ENCODE measurements at places on chromosomes 7 and 10.
A peak's percentile ranks its signal among the peaks of the same experiment; 100 is the strongest.

DNA sequence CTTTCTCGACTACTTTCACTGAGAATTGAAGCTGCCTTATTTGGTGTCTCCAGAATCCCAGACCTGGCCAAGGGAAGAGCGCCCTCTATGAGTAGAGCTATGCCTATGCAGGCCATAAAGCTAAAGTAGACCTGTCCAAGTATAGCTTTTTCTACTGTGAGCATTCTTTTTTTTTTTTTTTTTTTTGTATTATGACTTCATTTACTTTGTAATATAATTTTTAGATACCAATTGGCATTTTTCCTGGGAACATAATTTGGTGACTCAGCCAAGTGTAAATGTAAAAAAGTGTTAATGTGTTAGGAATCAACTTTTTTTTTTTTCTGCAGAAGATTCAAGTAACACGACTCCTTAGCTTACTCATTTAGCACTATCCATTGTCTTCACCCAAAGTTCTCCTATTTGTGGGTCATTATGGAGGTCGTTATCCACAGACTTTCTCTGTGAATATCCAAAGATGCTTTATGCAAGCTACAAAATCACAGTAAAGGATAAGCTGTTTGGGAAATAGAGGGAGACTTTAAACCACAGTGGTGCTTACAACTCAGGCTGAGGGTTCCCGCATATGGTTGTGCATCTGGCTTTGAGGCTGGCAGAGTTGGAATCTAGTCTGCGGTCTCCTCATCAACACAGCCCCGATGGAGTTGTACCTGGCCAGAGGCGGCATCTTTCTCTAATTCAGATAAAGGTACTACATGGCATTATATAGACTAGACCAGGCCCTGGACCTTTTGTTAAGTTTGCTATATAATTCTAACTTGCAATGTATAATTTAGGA is 1040.2 kb upstream of the SORCS1 start:
- DNase-seq, result no peak

DNA sequence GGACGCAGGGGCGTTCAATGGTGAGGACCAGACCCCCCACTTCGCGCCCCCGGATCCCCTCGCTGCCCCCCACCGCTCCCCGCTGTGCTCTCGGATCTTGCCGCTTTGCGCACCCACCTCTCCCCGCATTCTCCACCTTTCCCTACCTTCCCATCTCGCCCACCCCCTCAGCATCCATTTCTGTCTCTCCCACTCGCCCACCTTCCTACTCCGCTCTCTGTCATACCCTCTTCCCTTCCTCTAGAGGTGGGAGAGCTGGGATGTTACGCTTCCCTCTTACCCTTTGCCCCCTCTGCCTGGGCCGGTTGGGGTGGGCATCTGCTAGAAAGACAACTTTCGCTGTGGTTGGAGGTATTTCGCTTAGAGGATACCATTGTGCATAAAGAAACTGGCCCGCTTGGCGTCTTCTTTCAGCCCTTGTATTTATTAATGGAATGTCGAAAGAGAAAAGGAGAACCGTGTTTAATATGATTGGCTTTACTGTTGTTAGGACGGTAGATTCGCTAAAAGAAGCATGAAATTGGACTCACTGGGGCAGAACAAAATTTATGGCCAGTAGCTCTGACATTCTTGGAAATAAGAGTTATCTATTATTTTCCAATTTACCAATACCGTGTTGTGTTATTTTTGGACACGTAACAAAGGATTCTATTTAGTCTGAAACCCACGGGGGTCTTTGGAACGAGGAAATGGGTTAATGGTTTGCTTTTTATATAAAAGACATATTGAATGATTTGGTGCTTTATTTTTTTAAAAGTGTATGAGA is 873 bp downstream of the PRKAR2B start:
- DNase-seq, result no peak

- DNase-seq, result no peak
These were observed 288.1 kb downstream of the PARD3 start for GRCh38 chr10:34526758-34527730.

DNA sequence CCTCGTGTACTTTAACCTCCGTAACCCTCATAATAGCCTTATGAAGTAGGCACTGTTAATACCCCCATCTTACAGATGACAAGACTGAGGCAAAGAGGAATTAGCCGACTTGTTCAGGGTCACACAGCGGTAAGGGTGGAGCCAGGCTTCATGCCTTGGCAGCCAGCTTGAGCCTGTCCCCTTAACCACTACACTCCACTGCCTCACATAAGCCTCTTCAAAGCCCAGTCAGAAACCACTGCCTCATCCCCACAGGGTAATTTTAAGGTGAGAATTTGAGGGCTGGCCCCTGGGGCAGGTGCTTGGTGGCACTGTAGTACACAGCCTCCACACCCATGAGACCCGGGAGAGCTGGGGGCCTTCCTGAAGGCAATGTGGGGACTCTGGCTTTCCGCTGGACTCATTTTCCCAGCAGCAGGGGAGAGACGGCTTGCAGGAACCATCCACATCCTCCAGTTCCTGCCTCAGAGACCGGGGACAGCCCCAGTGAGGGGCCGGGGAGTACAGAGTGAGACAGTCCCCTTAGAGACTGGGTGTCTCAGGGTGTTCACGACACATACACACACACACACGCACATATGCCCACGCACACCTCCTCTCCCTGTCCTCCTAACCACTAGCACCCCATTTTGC is 7.6 kb upstream of the C10orf105 start:
- DNase-seq, result no peak

DNA sequence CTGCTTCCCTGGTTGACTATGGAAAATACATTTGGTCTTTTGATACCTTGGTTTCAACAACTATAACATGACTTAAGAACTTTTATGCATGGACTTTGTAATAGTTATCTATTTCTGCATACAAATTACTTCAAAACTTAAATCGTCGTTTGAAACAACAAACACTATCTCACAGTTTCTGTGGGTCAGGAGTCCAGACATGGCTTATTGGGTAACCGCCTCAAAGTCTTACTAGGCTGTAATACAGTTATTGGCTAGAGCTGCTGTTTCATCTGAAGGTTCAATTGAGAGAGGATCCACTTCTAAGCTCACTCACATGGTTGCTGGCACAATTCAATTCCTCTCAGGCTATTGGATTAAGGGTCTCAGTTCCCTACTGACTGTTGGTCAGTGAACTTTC is 135.1 kb downstream of the LYZL1 start:
- DNase-seq, result no peak

DNA sequence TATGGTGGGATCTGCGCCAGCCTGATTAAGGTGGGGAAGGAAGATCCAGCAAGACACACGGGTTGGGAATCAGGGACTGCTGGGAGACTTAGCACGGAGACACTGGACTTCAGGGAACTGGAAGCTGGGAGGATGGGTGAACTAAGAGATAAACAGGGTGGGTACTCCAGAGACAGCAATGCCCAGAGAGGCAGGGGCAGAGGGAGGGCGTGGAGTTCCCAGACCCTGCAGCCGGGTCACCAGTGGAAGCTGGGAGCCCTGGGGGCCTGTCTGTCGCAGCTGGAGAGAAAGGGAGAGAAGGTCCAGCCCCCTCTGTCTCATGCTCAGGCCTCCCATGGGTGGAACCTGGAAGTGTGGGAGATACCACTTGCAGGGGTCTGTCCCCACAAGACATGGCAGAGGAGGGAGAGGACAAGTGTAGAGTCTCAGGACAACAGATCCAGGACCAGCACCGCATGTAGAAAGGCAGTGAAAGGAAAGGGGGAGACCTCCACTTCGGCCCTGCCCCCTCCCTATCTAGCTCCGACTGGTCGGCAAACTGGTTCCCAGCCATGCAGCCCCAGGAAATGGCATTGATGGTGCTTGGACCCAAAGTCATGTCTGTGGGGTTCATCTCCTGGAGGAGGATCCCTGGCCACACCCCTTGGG is 44.4 kb downstream of the AOC1 start:
- DNase-seq, result no peak

DNA sequence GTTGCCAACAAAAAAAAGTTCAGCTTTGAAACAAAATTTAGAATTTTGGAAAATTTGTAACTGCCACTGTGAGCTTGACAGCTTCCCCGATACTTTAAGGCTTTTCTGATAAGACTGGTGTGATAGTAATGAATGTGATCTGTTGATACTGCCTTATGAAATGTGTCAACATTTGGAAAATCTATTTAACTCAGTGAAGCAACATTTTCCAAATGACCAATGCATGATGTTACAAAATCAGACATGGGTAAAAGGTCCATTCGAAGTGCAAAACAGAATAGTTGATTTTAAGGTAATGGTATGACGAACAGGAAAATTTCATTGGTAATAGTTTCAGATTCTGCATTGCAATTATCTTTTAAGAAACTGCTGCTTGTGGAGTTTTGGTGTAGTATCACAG is 175.4 kb downstream of the SEM1 start:
- DNase-seq, result no peak

DNA sequence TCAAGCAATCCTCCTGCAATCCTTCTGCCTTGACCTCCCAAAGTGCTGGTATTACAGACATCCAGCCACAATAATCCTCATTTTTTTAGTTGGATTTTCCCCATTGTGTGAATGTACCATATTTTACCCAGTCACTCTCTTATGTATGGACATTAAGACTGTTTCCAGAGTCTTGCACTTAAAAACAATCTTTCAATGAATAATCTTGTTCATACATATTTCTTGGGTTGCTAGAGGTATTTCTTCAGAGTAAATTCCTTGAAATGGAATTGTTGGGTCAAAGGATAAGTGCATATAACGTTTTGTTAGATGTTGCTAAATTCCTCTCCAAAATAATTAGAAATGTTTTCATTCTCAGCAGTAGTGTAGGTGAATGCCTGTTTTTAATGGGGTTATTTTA is 283.1 kb upstream of the KAT6B start:
- DNase-seq, result no peak

DNA sequence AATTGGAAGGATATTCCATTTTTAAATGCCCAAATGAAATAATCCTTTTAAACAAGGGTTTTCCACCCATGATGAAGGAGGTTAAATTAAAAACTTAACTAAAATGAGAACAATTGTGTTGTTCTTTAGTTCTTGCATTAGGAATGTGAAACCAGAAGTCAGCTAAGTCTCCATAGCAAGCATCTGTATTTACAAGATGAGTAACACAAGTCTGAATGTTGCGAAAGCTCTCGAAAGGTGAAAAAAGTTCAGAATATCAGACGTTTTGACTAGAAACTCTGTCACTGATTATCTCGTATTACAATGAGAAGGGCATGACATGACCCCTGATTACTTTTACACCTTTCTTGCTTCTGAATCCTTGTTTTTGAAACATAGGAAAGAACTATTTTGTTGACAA is 149.6 kb downstream of the BICC1 start:
- DNase-seq, result no peak

DNA sequence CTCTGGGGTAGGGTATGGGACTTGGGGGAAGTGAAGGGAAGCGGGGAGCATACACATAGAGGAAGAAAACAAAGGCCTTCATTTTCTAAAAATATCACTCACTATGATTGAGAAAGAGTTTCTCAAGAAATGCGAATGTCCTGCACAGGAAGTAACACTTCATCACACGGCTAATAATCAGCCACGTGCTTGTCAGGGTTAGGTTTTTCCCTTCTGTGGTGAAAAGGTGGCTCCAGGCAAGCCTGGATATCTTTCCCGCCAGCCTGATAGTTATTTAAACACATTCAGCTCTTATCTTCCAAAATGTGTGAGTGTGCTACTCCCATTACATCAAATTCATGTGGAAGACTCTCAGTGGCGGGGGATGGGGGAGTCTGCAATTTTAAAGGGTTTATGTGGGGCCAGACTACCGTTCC is 166.4 kb upstream of the ADO start:
- DNase-seq, result no peak

DNA sequence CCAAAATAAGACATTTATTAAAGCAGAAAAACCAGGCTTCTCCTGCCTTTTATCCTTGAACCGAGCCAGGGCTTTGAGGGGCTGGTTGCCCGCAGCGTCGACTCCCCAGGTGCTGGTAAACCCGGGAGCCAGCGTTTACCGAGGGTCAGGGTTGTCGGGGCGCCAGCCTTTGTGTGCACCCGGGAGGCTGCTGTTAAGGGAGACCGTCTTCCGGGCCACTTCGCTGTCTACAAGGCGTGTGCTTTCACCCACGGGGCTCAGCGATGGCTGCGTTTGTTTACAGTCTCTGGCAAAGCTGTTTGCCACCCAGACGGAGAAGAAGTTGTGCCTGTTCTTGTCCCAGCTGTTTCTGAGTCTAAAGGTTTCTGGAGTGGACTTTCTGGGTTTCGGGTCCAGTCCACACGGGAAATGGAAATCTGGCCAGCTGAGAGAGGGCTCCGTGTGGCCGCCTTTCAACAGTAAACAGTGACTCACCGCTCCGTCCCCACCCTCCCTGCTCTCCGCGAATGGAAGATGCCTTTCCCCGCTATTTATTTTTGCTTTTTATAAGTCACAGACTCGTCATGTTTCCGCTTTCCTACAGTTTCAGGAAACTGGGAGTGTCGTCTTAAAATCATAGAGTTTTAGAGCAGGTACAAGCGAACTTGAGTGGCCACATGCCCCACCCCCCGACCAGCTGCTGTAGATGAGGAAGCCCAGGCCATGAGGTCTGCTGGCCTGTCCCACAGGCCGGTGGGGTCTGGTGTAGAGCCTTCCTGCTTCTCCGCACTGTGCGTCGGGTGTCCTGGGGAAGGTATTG is 2.2 kb downstream of the MAFK start:
- DNase-seq, result peak; percentile 87

GRCh38 chr7:135650831-135651573 is 11.3 kb upstream of the STMP1 start:
- DNase-seq, result no peak

DNA sequence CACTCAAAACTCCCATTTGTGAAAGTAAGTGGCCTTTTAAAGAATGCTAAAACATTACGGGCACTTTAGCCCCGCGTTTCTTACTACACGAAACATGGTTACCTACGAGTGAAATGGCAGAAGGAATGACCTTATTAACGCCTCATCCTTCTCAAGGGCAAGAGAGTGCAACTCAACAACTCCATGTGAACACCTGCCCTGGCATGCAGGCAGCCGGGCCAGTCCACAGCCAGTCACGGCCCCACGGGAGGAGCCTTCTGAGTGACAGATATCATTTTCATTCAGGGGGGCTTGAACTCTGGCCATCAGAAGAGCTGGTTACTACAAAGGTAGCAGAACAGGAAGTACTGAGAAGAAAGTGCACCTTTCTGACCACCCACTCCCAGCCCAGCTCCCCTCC is 236.1 kb downstream of the PTPRN2 start:
- no peak for DNase-seq

DNA sequence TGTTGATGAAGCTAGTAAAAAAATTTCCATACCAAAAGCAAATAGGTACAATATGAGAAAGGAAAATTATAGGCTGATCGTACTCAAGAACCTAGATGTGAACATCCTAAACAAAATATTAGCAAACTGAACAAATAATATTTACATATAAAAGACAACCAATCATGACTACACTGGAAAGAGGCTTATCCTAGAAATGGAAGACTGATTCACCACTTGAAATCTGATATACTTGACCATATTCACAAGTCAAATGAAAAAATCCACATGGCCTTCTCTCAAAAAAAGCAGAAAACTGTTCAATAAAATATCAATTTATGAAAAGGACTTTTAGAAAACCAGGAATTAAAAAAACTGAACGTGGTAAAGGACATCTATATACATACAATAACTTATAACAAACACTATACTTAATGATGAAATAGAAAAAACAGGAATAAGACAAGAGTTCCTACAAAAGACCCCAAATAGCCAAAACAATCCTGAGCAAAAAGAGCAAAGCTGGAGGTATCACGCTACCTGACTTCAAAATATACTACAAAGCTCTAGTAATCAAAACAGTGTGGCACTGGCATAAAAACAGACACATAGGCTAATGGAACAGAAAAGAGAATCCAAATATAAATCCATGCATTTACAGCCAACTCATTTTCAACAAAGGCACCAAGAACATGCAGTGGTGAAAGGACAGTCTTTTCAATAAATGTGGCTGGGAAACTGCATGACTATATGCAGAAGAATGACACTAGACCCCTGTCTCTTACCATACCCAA is 29.2 kb upstream of the FAM180A start:
- no peak for DNase-seq

GRCh38 chr10:97825020-97825760 is 24.5 kb upstream of the GOLGA7B start:
- DNase-seq, result no peak
